NCI-H1930 (cell line): ENCODE measurements at places on chromosomes 6 and 20.

- DNase-seq = no peak
These were observed 54.9 kb downstream of the PXDC1 start for GRCh38 chr6:3696525-3697088.

- DNase-seq = no peak
These were observed 148.0 kb downstream of the TMEM200A start for GRCh38 chr6:130513770-130514169.

GRCh38 chr20:45405571-45406259 lies 2.4 kb upstream of the DBNDD2 start:
- no peak for DNase-seq

GRCh38 chr6:39829331-39829730 lies 37.2 kb downstream of the DAAM2 start:
- DNase-seq = no peak

DNA sequence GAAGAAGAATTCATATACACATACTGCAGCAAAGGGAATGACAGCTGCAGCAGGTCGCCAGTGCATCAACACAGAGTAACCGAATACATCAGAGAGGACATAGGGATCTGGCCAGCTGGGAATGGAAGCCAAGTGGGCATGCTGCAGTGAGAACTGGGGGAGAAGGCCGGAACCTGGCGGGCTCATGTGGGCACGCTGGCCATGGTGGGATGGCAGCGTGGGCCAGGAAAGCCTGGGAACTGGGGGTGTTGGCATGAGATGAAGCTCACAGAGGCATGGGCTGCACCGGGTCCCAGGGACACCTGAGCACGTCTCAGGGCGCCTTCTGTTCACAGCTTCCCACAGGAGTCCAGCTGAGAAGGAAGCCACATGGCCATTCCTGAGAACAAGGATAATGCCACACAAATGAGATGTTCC lies 139.5 kb upstream of the AGPAT4 start:
- DNase-seq = no peak

DNA sequence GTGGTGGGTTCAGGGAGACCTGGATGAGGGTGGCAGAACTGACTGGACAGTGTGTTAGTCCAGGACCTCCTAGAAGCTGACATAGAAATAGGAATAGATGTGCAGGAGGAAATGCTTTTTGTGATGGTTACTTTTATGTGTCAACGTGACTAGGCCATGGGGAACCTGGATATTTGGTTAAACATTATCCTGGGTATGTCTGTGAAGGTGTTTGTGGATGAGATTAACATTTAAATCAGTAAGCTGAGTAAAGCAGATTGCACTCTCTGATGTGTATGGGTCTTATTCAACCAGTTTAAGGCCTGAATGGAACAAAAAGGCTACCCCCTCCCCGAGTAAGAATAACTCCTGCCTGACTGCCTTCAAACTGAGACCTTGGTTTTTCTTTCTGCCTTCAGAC lies 219.3 kb downstream of the DHX35 start:
- DNase-seq = no peak

GRCh38 chr6:141347086-141347485 lies 785.6 kb upstream of the GJE1 start:
- no peak for DNase-seq

- DNase-seq = no peak
These were observed 512 bp upstream of the HDGFL1 start for GRCh38 chr6:22568854-22569253.

DNA sequence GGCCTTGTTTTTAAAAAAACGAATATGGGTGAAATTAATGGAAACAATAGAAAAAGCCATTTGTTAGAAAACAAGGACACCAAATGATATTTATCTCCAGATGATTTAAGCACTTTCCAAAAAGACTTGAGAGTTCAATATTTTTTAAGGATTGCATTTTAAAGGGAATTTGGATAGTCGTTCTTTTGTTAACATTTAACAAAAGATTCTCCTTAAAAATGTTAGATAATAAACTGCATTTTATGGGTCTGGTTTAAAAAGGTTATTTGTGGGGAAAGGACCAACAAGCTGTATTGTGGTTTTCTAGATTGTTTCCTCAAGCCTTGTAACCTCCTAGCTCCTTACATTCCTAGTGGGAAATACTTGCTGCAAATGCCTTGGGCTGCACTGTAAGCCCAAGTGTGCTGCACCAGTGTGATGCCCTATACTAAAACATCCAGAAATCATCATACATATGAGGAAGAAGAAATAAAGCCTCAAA lies 1.5 kb upstream of the PHIP start:
- no peak for DNase-seq

- no peak for DNase-seq
These were observed 207.6 kb upstream of the MYLIP start for GRCh38 chr6:15921243-15921642.

- no peak for DNase-seq
These were observed 175.2 kb upstream of the CITED2 start for GRCh38 chr6:139549561-139550070.

GRCh38 chr6:36131511-36132245 lies 1.4 kb downstream of the MAPK13 start:
- DNase-seq = no peak

- no peak for DNase-seq
These were observed 241.9 kb upstream of the MOCS1 start for GRCh38 chr6:40176152-40176551.

GRCh38 chr20:24378661-24379483 lies 90.6 kb upstream of the SYNDIG1 start:
- no peak for DNase-seq

DNA sequence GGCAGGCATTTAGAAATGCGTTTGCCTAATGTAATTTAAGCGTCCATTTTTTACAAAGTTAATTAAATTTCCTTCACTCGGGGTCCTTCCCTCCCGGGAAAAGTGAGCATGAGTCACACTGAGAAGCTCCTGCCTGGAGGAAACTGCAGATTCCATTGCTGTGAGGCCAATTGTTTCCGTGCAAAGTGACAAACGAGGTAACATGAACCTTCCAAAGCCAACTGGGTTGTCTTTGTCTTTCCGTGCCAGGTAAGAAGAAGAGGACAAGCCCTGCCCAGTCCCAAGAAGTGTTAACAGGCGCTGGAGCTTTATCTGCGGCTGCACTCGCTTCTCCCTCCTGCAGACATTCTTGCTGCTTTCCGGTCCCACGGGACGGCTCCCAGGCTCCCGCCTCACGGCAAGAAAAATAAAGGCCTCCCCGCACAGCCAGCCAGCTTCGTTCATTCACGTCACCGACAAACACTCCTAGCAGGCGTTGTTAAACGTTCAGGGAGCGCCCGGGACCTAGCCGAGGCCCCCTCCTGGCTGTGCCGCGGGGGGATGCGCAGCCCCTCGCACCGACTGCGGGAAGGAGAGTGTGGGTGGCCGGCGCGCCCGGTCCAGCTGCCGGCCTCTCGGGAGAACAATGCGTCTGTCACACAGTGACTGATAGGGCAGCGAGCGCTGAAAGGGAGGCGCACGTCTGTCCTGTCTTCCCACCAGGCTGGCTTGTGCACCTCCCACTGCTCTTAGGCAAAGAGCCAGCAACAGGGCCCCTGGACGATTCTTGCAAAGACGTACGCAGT lies 61.5 kb upstream of the HDDC2 start:
- DNase-seq = no peak

DNA sequence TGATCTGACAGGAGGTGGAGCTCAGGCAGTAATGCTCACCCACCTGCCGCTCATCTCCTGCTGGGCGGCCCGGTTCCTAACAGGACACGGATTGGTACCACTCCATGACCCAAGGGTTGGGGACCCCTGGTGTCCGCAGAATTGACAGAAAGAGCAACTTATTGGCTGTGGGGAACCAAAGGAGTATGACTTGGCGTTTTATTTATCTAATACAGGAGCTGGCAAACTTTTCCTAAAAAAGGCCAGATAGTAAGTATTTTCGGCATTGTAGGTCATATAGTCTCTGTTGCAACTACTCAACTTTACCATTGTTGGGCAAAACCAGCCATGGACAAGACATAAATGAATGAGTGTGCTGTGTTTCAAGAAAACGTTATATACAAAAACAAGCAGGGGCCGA lies 44.4 kb upstream of the TRAF3IP2 start:
- DNase-seq = no peak

DNA sequence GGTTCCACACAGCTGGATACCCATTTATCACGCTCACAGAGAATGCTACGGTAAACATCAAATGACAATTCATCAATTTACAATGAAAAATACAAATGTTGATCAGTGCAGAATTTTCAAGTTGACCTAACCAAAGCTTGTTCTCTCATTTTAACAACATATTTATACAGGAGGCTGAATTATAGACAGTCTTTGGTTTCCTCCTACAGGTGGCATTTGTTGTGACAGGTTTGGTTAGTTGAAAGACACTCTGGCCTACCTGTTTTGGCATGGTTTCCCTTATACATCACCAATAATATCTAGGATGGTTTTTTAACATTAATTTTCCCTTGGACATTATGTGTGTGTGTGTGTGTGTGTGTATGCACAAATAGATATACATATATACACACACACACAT lies 642.5 kb upstream of the MMS22L start:
- peak; percentile 30 for DNase-seq

GRCh38 chr6:94349227-94349626 lies 929.9 kb upstream of the EPHA7 start:
- DNase-seq = peak; percentile 0

- no peak for DNase-seq
These were observed 280.3 kb upstream of the JARID2 start for GRCh38 chr6:14965424-14966075.

DNA sequence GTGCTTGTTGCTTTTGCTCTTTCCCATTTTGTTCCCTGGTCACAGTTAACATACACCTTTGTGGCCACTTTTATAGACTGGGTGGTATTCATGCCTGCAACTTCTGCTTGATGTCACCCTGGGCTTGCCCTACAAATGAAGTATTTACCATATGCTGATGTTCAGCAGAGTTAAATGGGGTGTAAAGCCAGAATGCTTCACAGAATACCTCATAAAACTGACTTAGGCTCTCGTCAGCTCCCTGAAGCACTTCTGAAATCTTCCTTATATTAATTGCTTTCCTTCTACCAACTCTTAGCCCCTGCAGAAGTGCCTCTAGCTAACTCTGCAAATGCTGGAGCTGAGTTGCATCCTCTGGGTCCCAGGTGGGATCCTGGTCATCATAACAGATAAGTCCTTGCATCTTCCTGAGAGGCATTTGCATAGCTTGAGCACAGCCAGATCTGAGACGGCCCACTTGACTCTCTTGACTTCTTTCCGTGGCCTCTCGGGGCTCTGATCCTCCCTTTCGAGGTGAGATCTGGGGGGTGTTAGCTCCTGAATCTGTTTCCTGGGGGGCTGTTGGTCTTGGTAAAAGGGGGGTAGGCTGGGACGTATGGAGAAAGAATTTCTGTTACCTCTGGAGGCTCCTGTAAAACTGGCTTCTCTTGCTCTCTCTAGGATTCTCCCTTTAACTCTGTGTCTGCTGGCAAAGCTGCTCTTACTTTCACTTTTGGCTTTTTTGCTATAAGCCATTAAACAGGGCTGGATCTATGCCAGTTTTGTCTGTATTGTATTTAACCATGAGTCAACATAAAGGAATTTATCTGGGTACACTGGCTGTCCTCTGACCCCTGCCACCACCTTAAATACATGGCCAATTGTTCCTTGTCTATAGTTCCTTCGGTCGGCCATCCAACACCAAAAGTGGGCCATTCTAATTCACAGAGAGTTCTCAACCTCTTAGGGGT lies 223.0 kb upstream of the SYNCRIP start:
- DNase-seq = no peak

- DNase-seq = no peak
These were observed 172.9 kb upstream of the SASH1 start for GRCh38 chr6:148169706-148170105.

DNA sequence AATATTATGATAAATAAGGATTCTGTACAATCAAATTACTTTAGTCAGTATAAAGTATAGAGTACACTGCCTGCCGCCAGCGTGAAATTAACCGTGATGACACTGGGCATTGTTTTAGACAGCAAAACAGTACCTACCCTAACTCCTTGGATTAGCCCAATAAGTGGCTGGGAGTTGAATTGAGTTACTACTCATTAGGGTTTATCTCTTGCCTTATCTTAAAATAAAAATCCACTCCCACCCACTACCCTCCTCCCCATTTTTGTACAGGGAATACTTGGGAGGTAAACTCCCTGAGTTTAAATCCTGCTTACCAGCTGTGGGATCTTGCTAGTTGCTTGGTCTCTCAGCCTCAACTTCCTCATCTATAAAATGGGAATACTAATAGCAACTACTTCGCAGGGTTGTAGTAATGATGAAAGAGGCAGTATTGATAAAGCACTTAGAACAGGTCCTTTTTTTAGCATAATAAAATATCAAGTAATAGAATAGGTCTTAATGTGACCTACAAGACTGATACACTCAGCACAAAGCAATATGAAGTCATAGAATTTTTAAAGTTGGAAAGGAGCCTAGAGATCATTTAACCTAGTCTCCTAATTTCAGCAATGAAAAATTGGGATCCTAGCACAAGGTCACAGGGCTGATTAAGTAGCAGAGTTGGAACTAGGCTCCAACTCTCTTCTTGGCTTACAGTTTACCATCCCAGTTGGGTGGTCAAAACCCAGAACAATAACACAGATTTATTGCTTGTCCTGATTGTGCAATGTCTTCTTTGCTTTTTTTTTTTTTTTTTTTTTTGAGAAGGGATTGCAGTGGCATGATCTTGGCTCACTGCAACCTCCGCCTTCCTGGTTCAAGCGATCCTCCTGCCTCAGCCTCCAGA lies 23.8 kb downstream of the PHACTR2 start:
- DNase-seq = no peak

- DNase-seq = no peak
These were observed 9.5 kb downstream of the SLC29A1 start for GRCh38 chr6:44232676-44233566.

GRCh38 chr20:57481281-57481711 lies 43.6 kb downstream of the CTCFL start:
- DNase-seq = no peak

GRCh38 chr6:135826236-135826804 lies 25.2 kb upstream of the PDE7B start:
- no peak for DNase-seq

- DNase-seq = no peak
These were observed 66.2 kb downstream of the SESN1 start for GRCh38 chr6:109028439-109028838.

GRCh38 chr6:84774985-84775284 lies 10.5 kb upstream of the TBX18 start:
- DNase-seq = no peak

DNA sequence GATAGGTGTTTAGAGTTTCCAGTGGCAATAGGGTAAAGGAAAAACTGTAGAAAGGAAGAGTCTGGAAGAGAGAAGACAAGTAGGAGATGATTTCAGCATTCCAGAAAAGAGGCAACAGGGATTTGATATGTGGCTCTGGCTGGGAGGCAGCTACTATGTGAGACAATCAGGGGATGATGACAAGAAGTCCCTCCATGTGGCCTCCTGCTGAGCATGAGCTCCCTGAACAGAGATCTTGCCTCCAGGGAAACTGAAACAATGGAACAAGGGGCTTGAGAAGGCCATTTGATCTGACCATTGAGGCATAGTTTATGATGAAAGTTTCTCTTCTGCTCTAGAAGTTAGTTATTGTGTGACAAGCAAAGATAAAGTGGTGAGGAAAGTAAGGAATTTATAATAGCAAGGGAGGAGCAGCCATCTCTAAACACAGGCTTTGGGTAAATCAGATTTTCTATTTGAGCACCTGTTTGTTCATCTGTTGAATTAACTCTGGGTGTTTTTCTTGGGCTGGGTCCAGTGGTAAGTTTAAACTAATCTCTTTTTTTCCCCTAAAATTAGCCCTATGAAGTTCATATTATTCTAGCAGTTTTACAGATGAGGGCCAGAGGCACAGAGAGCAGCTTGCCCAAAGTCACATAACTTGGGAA lies 3.0 kb upstream of the GPX5 start:
- DNase-seq = no peak
